ENCODE measurements at places on chromosomes 2 and 18.

GRCh38 chr2:25041307-25041927 lies 459 bp upstream of the EFR3B start:
- H3K4me3 ChIP-seq = peak overlapping the region; percentile 36
- H3K4me1 ChIP-seq = peaks cover 21% of the 10 kb centered on the region
- H3K27me3 ChIP-seq = peaks cover 24% of the 10 kb centered on the region
- DNase-seq = peak; percentile 59
- H3K36me3 ChIP-seq = no peaks in the 10 kb centered on the region

DNA sequence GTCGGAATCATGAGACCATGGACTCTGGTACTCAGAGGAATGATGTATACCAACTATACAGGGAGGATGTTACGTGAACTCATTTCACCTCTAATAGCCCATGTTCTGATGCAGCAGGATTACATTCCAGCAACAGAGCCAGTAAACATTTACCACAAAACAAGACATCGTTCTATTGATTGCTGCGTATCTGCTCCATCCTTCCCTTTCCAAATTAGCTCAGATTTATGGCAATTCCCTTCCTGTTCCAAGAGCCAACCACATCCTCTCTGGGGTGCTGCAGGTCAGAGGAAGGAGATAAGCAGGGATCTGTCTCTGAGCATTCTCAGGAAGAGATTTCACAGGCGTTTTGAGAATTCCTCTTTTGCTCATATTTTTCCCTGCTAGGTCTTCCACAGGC lies 98.3 kb downstream of the KLF7 start:
- no peaks in the 10 kb centered on the region for H3K36me3 ChIP-seq
- no peak overlapping the region for H3K4me3 ChIP-seq
- H3K4me1 ChIP-seq = no peaks in the 10 kb centered on the region
- no peak for DNase-seq

- H3K27me3 ChIP-seq = no peaks in the 10 kb centered on the region
- no peak overlapping the region for H3K27ac ChIP-seq
- H3K4me3 ChIP-seq = no peak overlapping the region
- no peaks in the 10 kb centered on the region for H3K36me3 ChIP-seq
- H3K4me1 ChIP-seq = peaks cover 6% of the 10 kb centered on the region
Measured at GRCh38 chr2:44778221-44778654, 163.3 kb upstream of the SIX3 start.

DNA sequence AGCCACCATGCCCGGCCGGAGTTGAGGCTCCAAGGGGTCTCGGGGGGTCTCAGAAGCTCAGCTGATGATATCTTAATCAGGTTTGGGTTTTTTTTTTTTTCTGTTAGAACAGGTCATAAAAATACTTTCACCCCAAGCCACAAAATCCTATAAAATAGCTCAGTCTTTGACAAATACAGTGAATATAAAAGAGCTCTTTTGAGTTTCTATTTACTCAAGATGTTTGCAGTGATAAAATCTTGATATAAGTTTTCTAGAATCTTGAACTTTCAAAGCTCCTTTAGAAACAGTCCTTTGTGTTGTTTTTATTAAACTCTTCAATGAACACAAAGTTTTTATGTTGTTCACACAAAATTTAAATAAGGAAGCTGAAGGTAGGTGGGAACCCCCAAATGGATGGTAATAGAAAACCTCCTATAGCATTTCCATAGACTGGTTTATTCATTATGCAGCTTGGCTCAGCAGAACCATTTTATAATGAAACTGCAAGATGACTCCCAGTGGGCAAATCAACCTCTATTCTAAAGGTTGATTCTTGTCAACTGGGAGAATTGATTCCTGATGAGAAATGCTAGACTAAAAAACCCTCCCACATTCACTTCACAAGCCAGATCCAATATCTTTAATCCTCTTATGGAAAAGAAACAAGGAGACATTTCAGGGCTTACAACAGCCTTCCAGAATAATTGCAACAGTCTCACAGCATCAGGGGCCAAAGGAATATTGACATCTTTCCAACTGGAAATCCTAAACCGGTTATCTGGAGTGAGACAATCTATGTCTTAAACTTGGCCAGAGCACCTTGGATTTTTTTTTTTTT lies 13.6 kb upstream of the NARS1 start:
- H3K4me3 ChIP-seq = no peak overlapping the region
- no peak for DNase-seq
- peaks cover 2% of the 10 kb centered on the region for H3K36me3 ChIP-seq
- H3K27ac ChIP-seq = no peak overlapping the region

- H3K36me3 ChIP-seq = peaks cover 95% of the 10 kb centered on the region
- no peak for DNase-seq
- H3K4me3 ChIP-seq = no peak overlapping the region
- no peak overlapping the region for H3K27ac ChIP-seq
- H3K4me1 ChIP-seq = no peaks in the 10 kb centered on the region
Measured at GRCh38 chr2:181483211-181483610, 26.0 kb downstream of the ITGA4 start.

DNA sequence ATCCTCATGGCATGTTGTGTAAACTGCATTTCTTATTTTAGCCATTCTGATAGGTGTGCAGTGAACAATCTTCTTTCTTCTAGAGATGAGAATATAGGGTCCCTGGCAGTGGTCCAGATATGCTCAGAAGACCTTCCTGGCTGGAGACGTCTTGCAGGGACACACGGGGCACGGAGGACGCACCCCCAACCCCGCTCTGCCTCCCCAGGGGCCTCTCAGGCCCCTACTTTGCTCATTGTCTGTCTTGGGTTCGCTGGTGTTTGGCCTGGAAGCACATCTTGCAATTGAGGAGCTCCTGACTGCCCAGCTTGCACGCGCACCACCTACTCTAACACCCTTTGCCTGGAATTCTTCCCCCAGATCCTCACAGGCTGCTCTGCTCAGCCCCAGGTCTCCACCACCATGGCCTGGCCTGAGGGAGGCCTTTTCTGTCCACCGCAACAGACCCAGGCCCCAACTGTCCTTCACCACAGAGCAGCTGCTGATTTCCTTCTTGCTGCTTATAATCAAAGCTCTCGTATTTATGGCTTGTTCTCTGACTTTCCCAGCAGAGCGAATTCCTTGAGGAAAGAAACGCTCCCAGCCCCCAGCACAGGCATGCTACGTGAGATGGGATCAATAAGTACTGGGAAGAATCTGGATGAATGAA lies 295.9 kb upstream of the HDAC4 start:
- H3K27me3 ChIP-seq = no peaks in the 10 kb centered on the region
- no peak overlapping the region for H3K4me3 ChIP-seq
- no peak for DNase-seq
- H3K4me1 ChIP-seq = peaks cover 8% of the 10 kb centered on the region
- H3K27ac ChIP-seq = no peak overlapping the region
- H3K36me3 ChIP-seq = no peaks in the 10 kb centered on the region

DNA sequence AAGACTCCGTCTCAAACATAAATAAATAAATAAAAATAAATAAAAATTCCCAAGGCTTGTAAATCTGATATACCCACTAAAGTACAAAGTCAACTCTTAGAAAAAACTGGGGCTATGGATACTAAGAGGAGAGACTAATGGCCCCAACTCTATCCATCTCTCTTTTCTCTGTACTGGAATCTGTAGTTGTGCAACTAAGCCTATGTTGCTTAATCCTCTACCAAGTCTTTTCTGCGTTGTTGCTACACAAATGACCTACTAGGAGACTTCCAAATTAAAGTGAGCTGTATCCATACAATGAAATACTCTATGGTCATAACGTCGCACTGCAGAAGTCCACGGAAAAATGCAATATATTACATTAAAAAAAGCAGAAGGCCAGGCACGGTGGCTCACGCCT lies 8.1 kb downstream of the MRPS5 start:
- no peaks in the 10 kb centered on the region for H3K27me3 ChIP-seq
- peaks cover 2% of the 10 kb centered on the region for H3K4me1 ChIP-seq
- no peak overlapping the region for H3K27ac ChIP-seq
- H3K36me3 ChIP-seq = peaks cover 49% of the 10 kb centered on the region
- no peak for DNase-seq
- H3K4me3 ChIP-seq = no peak overlapping the region

GRCh38 chr2:224973112-224974016 lies 68.9 kb downstream of the DOCK10 start:
- no peak for DNase-seq
- no peaks in the 10 kb centered on the region for H3K36me3 ChIP-seq
- no peak overlapping the region for H3K4me3 ChIP-seq
- H3K4me1 ChIP-seq = peaks cover 49% of the 10 kb centered on the region
- peak overlapping the region; percentile 52 for H3K27ac ChIP-seq

GRCh38 chr2:156189143-156189542 lies 143.4 kb downstream of the NR4A2 start:
- H3K4me3 ChIP-seq = no peak overlapping the region
- DNase-seq = no peak
- no peak overlapping the region for H3K27ac ChIP-seq
- no peaks in the 10 kb centered on the region for H3K4me1 ChIP-seq
- no peaks in the 10 kb centered on the region for H3K27me3 ChIP-seq

DNA sequence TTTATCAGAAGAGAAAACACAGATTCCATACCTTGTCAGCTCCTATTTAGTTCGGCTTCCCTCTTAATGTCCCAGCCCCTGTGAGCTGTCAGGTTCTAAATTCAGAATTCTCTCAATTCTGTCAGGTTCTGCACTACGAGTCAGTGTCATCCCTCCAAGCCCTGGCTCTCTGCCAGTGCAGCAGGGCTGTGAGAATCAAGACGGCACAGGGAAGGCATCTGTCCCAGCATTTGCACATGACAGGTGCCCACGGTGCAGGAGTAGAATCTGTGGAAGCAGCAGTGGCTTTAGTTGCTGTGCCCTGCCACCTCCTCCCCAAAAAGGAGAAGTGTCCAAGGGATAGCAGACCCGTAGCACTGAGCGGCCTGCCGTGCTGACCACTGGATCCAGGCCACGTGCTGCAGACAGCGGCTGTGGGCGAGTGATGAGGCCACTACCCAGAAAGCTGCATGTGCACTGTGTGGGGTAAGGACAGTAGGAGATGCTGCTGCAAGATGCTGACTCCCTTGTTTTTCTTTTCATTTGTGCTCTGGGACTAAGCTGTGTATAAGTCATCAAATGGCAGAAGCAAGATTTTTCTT lies 12.8 kb downstream of the RBFA start:
- no peak overlapping the region for H3K27ac ChIP-seq
- H3K36me3 ChIP-seq = no peaks in the 10 kb centered on the region
- no peak for DNase-seq
- H3K4me1 ChIP-seq = no peaks in the 10 kb centered on the region
- no peaks in the 10 kb centered on the region for H3K27me3 ChIP-seq

DNA sequence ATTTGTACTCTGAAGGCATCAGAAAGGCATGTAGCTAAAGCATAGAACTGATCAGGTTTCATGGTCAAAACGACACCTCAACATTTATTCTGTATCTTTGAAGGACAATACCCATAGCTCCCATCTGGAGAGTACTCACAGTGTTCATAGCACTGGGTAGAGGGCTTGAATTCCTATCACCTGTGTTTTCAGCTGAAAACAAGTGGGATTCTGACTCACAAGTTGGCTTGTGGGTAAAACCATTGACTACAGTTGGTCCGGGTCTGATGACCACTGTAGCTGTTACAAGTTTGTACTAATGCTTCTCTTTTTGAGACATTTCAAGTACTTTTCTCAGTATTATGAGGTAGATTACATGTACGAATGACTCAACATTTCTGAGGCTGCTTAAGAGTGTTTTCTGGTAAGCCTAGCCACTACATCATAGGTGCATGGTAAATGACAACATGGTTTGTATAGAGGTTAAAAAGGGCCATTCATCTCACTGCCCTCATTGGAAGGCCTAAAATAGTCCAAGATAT lies 68.6 kb upstream of the PELI1 start:
- no peaks in the 10 kb centered on the region for H3K36me3 ChIP-seq
- no peak overlapping the region for H3K4me3 ChIP-seq
- DNase-seq = no peak
- peaks cover 8% of the 10 kb centered on the region for H3K4me1 ChIP-seq
- no peaks in the 10 kb centered on the region for H3K27me3 ChIP-seq

DNA sequence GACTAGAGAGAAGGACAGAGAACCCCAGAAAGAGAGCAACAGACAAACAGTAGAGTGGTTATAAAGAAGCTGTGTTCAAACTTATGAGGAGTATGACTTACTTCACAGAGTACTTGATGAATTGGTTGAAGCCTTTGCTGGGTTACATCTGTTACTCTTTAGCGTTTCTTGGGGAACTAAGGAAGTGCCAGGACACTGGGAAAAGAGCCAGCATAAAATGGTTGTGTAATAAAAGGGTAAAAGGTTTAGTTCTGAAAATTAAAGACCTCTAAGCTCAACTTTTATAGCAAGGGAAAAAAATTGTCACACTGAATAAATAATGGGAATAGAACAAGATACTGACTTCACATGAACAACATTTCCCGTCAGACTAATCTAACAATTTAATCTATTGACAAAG lies 17.0 kb upstream of the STAT4 start:
- H3K27me3 ChIP-seq = no peaks in the 10 kb centered on the region
- no peaks in the 10 kb centered on the region for H3K4me1 ChIP-seq
- no peak overlapping the region for H3K4me3 ChIP-seq
- DNase-seq = no peak
- no peaks in the 10 kb centered on the region for H3K36me3 ChIP-seq
- no peak overlapping the region for H3K27ac ChIP-seq

DNA sequence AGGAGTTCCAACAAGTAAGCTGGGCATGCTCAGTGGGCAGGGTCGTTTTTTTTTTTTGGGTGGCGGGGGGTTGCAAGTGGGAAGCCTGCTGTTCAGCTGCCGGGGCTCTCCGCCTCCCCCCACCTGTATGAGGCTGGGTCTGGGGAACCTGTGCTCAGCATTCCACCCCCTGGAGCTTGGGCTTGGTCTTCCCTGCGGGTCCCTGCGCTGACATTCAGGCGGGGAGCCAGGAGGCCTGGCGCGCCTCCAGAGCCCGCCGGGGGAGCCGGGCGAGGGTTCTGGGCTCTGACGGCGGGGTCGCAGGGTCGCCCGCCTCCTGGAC lies 822 bp upstream of the GPD2 start:
- H3K27ac ChIP-seq = peak overlapping the region; percentile 79
- H3K4me3 ChIP-seq = peak overlapping the region; percentile 66
- H3K36me3 ChIP-seq = no peaks in the 10 kb centered on the region
- H3K27me3 ChIP-seq = no peaks in the 10 kb centered on the region

DNA sequence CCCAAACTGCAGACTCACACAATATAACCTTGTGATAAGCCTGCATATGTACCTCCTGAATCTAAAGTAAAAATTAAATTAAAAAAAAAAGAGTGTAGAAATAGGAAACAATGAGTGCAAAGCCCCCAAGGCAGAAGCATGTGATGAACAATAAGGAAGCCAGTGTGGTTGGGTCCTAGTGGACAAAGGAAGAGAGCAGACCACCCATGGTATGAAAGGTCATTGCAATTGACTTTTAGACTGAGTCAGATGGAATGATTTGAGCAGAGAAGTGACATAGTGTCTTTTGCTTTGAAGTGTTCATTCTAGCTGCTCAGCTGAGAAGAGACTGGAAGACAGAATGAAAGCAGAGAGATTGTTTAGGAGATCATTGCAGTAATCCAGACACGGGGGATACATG lies 417.1 kb downstream of the RAD51AP2 start:
- H3K36me3 ChIP-seq = no peaks in the 10 kb centered on the region
- H3K4me1 ChIP-seq = no peaks in the 10 kb centered on the region
- H3K27ac ChIP-seq = no peak overlapping the region
- no peak overlapping the region for H3K4me3 ChIP-seq
- no peaks in the 10 kb centered on the region for H3K27me3 ChIP-seq

Measured in natural killer cell (primary cell).